Muscle of arm (tissue), 14 donors: ENCODE measurements at places on chromosomes 7 and 10. TPM values are rescaled to one million over a fixed set of nuclear protein-coding genes. Genes with fewer than 3 reads are reported as not detected.

- no peak for DNase-seq
Measured at GRCh38 chr10:62352356-62352970, 21.7 kb upstream of the ZNF365 start.

The TMEM176B gene
- polyA plus RNA-seq, result 17.3 TPM

DNA sequence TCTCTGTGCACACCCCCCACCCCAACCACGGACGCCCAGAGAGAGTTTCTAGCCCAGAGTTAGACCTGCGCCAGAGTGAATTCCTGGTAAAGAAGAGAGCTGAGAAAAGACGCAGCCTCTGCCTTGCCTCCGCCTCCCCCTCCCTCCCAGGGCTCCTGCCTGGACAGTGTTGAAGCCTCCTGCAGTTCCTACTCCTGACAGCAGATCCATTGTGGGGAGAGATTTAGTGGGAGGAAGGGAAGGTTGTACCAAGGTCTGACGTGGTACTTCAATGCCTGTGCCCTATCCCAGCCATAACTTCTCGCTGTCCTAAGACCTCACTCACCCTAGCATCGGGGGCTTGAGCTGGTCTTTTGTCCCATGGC lies 952 bp downstream of the SRRM3 start:
- no peak for DNase-seq

The HTR5A gene
- not detected for polyA plus RNA-seq

DNA sequence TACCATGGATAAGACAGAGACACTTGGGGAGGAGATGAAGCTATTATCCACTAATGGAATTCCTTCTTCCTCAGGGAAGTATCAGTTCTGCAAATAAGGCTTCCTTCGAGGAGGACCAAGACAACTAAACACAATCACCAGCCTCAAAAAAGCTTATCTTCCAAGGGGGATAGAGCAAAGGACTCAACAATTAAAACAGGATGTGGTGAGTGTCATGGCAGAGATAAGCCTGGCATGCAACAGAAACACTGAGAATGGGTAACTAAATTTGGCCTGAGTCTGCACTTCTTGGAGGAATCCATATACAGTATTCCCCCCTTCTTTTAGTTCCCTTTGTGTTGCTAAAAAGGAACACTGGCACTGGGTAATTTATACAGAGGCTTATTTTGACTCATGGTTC lies 1285.2 kb downstream of the GATA3 start:
- no peak for DNase-seq

- no peak for DNase-seq
Measured at GRCh38 chr7:25714013-25714412, 438.0 kb upstream of the NFE2L3 start.
